ENCODE measurements at places on chromosomes 7 and 10. TPM values are rescaled to one million over a fixed set of nuclear protein-coding genes. Genes with fewer than 3 reads are reported as not detected.

Gene CALML3
- 0.18 TPM for total RNA-seq

Gene PSMC2
- total RNA-seq = 208 TPM

Gene EFCAB10
- not detected for total RNA-seq

Gene SPDYE16
- total RNA-seq = 0.34 TPM

Gene CALHM3
- 0.18 TPM for total RNA-seq

Gene NFE2L3
- 39.2 TPM for total RNA-seq

Gene LRRC27
- 11.7 TPM for total RNA-seq

Gene LRRC4
- total RNA-seq = not detected

Gene CCL24
- not detected for total RNA-seq

Gene ERVW-1
- total RNA-seq = 0.51 TPM

Gene RPS24
- 2,311 TPM for total RNA-seq

Gene GNAT3
- not detected for total RNA-seq

Gene PNLIP
- not detected for total RNA-seq

Gene KIF20B
- total RNA-seq = 43.9 TPM

Gene CRHR2
- not detected for total RNA-seq

Gene FRMD4A
- 52.1 TPM for total RNA-seq

Gene ANXA8L1
- total RNA-seq = 17.4 TPM

Gene PARD3
- total RNA-seq = 80.7 TPM

Gene NOM1
- total RNA-seq = 38.5 TPM

Gene TMEM273
- total RNA-seq = not detected

Gene DNAJB6
- total RNA-seq = 108 TPM

Gene CWF19L1
- total RNA-seq = 41.2 TPM

Gene ANKRD7
- not detected for total RNA-seq

Gene CTAGE4
- not detected for total RNA-seq

Gene CUL1
- total RNA-seq = 71.9 TPM

Gene TEX47
- total RNA-seq = not detected

Gene CUL2
- 66.8 TPM for total RNA-seq

Gene VSTM4
- not detected for total RNA-seq

Measured in Caco-2 (cell line).